ENCODE measurements at places on chromosomes 6 and 20. TPM values are rescaled to one million over a fixed set of nuclear protein-coding genes. Genes with fewer than 3 reads are reported as not detected.

The SLC22A2 gene
- total RNA-seq: not detected

The SMLR1 gene
- total RNA-seq: not detected

The ZSCAN23 gene
- not detected for total RNA-seq

The FBXL4 gene
- total RNA-seq: 20.9 TPM

The SLC22A1 gene
- total RNA-seq: 0.35 TPM

The FITM2 gene
- 2.6 TPM for total RNA-seq

The GLP1R gene
- total RNA-seq: not detected

The OR2J1 gene
- total RNA-seq: not detected

The APMAP gene
- 24.3 TPM for total RNA-seq

The HLA-DQA1 gene
- total RNA-seq: 31.2 TPM

- peak; percentile 66 for DNase-seq
Measured at GRCh38 chr6:113634352-113635163, 222.6 kb upstream of the MARCKS start.

DNA sequence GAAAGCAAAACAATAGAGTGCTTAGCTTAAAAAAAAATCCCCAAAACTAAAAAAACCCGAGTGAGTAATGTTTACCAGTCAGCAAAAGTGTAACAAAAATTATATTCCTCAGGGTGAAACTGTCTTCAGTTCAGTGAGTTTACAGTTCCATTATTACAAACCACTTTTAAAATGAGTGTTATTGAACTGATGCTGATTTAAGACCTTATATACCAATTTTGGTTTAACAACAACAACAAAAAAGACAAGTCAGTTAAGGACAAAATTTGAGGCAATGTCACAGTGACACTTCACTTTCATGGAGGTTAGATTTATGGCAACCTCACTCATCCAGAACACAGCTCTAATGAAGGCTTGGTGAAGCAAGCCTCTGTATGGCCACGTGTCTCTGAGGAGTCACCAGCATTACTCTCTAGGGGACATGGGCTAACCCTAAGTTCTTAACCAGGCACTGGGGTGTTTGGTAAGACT is 630.8 kb downstream of the PHF3 start:
- no peak for DNase-seq

- DNase-seq: no peak
Measured at GRCh38 chr6:143675946-143676345, 1.8 kb upstream of the PHACTR2 start.

DNA sequence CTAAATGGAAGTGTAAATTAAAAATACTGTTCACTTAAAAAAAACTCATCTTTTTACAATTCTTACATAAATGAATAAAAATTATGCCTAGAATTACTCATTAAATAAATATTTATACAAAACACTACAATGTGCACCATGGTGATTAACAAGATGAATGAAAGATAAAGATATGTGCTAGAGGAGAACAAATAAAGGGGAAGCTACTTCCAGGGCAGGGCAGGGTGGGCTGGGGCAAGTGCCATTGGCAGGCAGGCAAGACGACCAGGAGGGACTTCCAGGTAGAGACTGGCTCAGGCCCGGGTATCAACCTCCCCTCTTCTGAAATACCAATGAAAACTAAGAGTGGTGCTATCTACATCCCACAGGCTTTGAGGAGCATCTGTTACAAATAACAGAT is 20.4 kb downstream of the PREP start:
- no peak for DNase-seq

DNA sequence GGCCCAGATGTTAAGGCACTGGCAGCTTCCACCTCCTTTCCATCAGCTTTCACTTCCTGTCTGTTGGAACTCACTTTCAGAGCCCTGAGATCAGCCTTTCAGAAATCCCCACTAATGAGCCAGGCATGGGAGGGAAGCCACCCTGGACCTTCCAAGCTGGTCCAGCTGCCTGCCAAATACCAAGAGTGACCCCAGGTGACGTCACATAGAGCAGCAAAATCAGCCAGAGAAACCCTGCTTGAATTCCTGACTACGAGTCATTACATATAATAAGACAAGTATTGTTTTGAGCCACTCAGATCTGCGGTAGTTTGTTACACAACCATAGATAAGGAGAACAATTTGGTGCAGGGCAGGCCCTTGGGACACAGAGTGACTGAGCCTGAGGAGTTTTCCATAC is 556.0 kb upstream of the JAG1 start:
- no peak for DNase-seq

- no peak for DNase-seq
Measured at GRCh38 chr6:25927178-25927577, 3.3 kb downstream of the SLC17A2 start.

- DNase-seq: no peak
Measured at GRCh38 chr6:120960761-120961160, 373.5 kb downstream of the TBC1D32 start.

DNA sequence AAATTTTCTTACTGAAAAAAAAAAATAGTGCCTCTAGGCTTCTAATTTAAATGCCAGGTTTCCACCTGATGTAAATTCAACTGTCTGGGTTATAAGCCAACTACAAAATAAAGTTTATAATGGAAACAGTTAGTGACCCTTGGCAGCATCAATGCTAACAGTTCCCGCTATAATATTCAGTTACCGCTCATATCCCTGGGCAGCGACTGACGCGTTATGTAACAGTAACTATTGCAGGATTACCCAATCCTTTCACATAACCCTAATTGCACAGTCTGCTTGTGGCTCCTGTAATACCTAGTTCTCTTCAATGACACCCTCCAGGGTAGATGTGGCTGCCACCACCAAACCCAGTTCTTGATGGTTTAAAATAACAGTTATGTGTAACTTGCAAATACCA is 208.6 kb downstream of the MOXD1 start:
- DNase-seq: no peak

- no peak for DNase-seq
Measured at GRCh38 chr20:3901028-3901705, 12.0 kb downstream of the PANK2 start.

DNA sequence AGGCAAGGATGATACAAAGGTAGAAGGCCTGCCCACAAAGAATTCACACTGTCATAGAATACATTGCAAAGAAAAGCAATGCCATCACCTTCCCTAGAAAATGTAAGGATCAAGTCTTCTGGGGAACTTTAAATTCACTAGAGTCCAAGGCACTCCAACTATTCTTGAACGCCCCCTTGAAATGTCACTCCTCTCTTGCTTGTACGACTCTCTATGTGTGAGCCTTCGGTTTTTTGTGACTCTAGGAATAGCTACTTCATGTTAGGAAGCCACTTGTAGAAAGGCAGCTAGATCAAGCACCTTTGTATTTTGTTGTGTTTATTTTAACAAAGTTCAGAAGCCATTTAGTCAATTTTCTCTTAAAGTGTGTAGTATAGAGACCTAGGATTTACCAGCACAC is 159.2 kb upstream of the ARID1B start:
- no peak for DNase-seq

DNA sequence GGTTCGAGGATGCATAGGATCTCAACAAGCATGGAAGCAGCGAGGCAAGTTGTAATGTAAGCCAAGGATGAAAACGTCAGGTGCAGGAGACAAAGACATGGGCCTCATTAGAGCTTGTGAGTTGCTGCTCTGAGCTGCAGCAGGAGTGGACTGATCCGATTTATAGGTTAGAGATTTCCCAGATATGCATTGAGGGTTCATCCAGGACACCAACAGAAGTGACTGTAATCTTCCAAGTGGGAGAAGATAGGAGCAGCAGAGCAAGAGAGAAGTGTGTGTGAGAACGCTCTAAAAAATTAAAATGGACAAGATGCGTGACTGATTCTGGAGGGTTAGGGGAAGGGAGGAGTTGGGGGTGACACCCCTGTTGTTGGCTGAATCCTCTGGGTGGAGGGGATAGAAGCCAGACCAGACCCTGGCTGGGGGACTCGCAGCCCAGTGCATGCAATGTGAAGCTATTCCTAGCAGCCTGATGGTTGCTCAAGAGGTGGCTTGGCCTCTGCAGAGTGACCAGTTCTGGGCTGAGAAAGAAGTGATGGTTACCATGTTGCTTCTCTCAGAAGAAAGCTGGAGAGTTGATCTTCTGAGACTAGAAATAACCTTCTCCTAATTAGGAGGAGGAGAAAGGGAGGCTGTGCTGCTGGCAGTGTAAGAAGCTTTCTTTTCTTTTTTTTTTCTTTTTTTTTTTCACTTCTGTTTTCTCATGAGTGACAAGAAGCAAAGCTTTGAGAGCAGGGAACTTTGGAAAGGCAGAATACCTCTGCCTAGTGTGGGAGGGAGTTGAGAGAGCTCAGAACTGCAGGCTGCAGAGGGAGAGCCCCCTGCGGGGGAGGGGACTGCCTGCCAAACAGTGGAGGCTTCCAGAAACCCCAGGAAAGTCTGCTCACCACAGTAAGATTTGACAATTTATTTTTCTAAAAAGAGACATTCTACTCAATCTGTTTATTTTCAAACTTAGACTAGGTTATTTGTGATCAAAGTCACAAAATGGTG is 116.9 kb downstream of the SLX4IP start:
- DNase-seq: no peak

DNA sequence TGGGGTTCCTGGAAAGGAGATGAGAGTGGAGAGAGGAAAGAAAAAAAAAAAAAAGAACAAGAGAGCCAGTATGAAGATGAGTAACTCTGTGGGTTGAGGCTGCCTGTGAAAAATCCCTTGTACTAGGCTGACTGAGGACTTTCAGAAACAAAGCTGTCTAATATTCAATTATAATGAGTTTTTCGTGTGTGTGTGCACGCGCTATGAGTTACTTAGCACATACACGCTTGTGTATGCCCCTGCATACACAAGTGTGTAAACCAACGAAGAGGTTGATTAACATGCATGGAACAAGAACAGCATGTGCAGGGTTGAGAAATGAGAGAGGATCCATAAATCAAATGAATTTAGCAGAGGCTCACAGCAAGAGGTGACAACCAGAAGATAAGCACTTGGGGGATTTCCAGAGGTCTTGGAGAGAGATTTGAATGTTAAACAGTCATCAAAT is 4.8 kb upstream of the RBPJL start:
- DNase-seq: no peak

GRCh38 chr20:62952373-62952967 is at the start of gene SLC17A9:
TSS of gene SLC17A9 (plus strand) at chr20:62952709. CDS start at chr20:62952831, 122 bp downstream.
- no peak for DNase-seq

GRCh38 chr6:156150391-156150790 is 626.8 kb upstream of the ARID1B start:
- DNase-seq: no peak

DNA sequence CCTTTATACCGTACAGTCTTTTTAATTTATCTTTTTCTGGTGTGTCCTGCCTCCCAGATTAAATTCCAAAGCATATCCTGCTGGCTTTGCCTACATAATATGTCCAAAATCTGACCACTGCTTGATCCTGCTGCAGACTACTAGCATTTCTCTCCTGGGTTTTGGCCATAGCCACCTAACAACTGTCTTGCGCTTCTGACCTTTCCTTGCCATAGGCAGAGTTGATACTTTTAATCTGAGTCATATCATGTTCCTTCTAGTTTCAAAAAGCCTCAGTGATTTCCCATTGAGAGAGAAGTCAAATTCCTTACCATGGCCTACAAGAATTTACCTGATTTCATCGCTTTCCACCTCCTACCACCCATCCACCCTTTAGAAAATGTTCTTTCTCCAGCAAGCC is 104.8 kb downstream of the BCKDHB start:
- DNase-seq: no peak

DNA sequence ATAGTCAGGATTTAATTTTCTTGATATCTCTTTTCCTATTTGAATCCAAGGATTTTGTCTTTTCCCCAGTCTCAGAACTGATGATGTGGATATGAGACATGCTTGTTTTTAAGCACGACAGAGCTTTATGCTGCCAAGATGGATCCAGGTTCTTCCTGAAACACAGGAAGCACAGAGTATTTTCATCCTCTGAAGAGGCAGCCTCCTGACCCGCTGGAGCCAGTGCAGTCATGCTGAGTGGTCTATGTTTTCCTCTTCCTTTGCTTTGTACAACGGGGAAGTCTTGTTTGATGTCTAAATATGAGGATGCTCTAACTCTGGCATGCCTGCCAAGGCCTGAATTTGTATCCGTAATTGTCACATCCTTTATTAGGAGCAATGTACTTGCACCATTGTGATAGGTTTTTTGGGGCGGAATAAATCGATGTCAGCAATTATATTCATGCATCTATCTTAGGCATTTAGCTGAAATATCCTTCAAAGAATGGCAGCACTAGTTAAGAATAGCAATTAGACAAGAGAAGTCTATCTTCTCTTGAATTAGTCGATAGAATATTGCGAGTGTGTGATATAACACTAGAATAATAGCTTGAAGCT is 407.1 kb upstream of the JAG1 start:
- no peak for DNase-seq

DNA sequence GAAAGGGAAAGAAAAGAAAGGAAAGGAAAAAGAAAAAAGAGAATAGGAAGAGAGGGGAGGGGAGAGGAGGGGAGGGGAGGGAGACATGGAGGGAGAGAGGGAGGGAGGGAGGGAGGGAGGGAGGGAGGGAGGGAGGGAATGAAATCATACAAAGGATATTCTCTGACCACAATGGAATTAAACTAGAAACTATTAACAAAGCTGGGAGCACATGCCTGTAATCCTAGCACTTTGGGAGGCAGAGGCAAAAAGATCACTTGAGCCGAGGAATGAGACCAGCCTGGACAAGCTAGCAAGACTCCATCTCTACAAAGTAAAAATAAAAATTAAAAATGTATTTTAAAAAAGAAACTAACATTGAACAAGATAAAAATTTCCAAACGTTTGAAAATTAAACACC is 62.8 kb downstream of the ILRUN start:
- DNase-seq: no peak

DNA sequence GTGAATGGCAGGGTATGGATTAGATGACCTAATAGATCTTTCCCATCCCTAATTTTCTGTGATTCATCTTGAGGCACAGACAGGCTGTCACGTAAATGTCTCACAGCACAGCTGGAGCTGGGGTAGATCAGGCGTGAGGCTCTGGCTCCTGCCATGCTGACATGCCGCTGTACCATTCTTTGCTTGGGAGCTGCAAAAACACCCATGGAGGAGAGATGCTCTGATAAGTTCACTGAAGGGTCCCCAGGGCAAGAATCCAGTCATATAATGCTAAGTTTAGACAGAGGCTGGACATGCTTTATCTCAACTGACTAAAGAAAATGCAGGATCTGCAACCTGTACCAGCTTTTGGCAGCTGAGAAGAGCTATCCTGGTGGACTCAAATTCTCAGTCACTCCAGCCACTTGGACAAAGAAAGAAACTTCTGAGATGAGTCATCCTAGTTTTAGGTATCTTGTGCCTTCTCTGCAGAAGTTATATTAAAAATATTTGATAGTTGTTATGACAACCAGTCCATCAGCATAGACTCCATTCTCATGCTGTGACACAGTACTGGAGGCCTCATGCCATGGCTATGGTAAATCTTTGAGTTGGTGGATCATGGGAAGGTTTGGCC is 185.1 kb upstream of the RAB32 start:
- no peak for DNase-seq

GRCh38 chr6:111852725-111853124 is 20.5 kb downstream of the FYN start:
- no peak for DNase-seq

DNA sequence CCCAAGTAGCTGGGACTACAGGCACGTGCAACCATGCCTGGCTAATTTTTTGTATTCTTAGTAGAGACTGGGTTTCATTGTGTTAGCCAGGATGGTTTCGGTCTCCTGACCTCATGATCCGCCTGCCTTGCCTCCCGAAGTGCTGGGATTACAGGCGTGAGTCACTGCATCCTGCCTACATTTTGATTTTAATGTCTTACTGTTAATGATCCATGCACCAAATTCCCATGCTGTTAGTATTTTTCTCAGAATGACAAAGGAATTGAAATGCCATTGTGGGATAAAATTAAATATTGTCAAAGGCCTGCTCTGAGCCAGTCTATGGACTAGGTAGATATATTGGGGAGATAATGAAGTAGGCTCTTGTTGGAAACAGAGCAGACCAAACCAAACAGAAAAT is 28.2 kb downstream of the CBFA2T2 start:
- no peak for DNase-seq

All from OCI-LY7 (cell line).